ENCODE measurements at places on chromosomes 12 and 14.

DNA sequence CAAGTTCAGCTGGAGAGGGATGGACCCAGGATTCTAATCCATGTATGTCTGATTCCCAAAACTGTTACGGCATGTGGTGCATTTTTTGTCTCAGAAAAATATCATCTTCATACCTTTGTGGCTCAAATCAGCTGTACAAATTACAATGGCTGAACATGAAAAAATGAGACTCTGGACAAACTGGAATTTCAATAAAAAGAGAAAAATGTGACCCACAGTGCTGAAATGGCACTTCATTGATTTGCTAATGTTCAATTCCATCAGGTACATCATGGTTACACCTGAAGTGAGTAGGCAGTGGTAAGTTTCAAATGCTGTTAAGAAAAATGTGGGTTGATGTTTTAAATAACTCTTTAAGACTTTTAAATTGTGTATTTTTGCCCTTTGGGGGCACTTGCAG lies 165.6 kb upstream of the CAND1 start:
- DNase-seq = no peak

GRCh38 chr14:104432611-104433231 lies 146.8 kb upstream of the C14orf180 start:
- DNase-seq = no peak

GRCh38 chr14:94643316-94644101 lies 31.3 kb downstream of the SERPINA3 start:
- no peak for DNase-seq

GRCh38 chr12:102896067-102896466 lies 21.0 kb downstream of the PAH start:
- DNase-seq = no peak

GRCh38 chr14:99134516-99135046 lies 137.4 kb downstream of the BCL11B start:
- DNase-seq = no peak
